Activated T-cell treated with anti-CD3 and anti-CD28 coated beads, Interleukin-2, amount 50 U/mL, for 48 hours (primary cell): ENCODE measurements at places on chromosomes 1 and 21.
A peak's percentile ranks its signal among the peaks of the same experiment; 100 is the strongest.

GRCh38 chr1:244439391-244440032 lies 12.2 kb downstream of the ADSS2 start:
- no peak for DNase-seq

- no peak for DNase-seq
Measured at GRCh38 chr1:42469727-42470126, 6.6 kb downstream of the CCDC30 start.

DNA sequence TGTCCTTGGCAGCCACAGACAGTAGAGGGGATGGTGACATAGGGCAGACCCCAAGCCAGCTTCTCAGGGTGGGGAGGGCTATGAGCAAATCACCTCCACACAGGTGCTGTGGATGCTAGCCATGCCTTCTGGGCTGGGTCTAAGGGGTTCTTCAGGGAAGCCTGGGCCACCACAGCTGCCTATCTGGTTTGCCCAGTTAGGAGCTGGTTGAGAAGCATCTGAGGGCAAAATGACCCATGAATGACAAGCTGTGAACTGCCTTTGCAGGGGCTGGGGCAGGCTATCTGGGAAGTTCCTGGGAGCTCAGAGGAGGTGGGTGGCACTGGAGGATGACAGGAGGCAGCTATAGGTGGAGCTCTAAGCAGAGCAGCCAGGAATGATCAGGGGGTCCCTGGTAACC lies 10.1 kb upstream of the ARHGEF10L start:
- no peak for DNase-seq

DNA sequence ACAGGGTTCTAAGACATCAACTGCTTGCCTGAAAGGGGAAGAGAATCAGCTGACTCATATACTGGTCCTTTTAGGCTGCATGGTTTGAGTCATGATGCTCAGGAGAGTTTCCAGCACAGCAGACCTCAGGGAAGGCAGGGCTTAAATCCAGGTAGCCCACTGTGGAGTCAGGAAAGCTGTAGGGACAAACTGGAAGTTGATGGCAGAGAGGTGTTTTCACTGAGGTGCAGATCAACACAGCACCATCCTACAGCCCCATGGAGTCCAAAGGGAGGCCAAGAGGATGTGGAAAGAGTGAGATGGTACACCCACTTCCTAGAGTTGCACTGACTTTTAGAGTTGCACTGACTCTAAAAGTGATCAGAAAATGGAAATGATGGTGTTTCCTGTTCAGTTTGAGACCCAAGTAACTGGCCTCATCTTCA lies 252.4 kb upstream of the DUSP10 start:
- peak; percentile 74 for DNase-seq

DNA sequence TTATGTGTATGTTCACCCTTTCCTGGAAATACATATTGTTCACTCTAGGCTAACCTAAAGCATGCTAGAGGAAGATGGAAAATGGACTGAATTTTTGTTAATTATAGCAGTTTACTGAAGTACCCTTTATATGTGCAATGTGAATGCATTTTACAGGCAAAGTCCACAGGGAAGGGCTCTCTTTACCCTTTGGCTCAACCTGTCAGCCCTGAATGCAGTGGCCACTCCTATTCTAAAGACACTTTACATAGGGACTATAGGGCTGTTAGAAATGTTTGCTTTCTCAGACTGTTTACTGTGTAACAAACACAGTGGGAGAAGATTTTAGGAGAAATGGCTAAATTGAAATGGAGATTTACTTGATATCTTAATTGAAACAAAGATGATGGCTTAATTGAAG lies 78.5 kb downstream of the BRINP2 start:
- DNase-seq, result no peak

- no peak for DNase-seq
Measured at GRCh38 chr1:41101076-41101475, 79.6 kb upstream of the SLFNL1 start.

DNA sequence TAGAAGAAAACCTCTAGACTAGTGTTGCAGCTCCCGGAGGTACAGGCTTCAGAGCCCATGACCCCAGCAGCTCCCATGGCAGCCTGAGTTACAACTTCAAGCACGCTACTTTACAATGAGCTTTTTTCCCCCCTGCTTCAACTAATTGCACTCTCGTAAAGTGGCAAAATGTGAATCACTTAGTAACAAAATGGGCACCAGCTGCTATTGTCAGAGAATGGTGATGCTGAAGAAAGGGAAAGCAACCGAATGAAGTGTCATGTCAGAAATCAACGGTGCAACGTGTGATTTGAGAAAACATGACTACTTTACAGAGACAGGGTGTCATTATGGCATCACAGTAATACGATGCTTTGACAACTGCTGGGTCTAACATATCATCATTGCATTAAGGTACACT lies 40.5 kb downstream of the ESRRG start:
- DNase-seq, result no peak

GRCh38 chr1:23184212-23184934 lies 15.7 kb upstream of the LUZP1 start:
- DNase-seq, result peak; percentile 50

DNA sequence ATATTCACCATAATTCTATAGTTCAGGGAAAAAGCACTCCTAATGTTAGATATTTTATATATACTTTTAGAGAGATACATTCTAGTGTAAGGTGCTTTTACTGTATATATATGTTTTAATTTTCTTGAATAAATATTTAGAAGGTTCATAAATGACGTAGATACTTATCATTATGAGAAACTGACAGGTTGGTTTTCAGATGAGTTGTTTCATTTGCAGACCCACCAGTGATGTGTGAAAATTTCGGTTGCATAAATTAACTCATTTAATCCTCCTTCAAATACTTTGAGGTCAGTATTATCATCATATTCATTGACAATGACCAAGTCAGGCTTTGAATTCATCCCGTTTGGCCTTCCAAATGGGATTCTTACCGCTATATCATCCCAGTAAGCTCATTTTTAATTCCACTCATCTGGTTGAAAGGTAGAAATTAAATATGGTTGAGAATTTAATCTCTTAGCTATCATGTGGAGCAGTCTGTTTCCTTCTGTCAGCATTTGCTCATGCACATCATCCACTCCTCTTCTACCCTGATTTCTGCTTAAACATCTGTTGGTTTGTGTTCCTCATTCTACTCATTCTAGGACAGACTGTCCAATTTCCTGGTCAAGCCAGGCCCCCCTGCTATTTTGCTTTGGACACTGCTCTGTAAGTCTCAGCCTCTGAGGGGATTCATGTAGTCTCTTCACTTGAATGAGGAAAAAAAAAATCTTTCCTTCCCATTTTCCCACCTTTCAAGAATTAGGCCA lies 1156.6 kb downstream of the PLA2G4A start:
- DNase-seq, result no peak

- DNase-seq, result no peak
Measured at GRCh38 chr1:152758636-152759035, 811 bp downstream of the KPRP start.

DNA sequence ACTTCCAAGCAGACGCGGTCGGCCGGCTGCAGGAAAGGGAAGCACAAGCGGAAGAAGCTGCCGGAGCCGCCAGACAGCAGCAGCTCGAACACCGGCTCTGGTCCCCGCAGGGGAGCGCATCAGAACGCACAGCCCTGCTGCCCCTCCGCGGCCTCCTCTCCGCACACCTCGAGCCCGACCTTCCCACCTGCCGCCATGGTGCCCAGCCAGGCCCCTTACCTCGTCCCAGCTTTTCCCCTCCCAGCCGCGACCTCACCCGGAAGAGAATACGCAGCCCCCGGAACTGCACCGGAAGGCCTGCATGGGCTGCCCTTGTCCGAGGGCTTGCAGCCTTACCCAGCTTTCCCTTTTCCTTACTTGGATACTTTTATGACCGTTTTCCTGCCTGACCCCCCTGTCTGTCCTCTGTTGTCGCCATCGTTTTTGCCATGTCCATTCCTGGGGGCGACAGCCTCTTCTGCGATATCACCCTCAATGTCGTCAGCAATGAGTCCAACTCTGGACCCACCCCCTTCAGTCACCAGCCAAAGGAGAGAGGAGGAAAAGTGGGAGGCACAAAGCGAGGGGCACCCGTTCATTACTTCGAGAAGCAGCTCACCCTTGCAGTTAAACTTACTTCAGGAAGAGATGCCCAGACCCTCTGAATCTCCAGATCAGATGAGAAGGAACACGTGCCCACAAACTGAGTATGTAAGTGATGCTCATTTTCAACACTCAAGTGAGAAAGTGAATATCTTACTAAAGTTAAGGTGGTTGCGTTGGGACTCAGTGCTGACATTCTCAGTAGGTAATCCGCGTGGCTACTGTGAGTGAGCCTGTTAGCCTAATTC lies 25.5 kb downstream of the UTS2 start:
- peak; percentile 57 for DNase-seq

DNA sequence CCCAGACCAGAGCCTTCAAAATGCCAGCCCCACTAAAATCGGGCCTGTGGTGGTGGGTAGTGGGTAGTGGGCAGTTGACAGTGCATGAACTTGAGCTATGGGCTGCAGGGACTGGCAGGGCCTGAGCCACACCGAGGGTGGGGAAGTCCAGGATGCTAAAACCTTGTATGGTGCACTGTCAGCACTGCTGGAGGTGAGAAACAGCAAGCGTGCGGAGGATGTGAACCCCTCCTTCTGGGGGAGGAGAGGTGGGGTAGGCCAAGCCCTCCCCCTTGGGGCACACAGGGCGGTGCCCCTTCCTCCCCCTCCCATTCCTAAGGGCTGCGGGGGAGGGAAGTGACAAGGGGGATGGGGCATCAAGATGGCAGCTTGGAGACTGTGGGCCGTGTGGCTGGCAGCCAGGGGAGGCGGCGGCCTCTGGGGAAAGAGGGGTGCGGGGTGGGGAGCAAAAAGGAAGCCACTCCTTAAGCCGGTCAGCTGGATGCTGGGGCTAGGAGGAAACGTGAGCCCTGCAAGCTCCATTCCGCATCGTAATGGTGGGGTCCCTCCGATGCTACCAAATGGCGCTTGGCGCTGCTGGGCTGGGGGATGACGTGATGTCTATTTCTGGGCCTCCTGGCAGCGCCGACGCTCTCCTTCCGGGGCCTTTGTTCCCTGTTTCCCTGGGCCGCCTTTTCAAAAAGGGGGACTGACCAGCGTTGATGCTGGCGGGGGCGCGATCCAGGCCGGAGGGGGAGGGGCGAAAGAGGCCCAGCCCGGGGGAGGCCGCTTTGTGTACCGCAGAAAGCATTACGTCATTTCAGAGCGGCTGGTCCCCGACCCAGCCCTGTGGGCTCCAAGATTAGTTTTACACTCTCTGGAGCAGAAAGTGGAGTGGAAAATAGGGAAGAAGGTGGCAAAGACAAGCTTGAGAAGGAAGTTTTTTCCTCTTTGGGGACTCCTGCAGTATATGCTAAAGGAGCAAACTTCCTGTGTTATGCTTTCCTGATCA lies 809 bp downstream of the SYT11 start:
- DNase-seq, result peak; percentile 76

DNA sequence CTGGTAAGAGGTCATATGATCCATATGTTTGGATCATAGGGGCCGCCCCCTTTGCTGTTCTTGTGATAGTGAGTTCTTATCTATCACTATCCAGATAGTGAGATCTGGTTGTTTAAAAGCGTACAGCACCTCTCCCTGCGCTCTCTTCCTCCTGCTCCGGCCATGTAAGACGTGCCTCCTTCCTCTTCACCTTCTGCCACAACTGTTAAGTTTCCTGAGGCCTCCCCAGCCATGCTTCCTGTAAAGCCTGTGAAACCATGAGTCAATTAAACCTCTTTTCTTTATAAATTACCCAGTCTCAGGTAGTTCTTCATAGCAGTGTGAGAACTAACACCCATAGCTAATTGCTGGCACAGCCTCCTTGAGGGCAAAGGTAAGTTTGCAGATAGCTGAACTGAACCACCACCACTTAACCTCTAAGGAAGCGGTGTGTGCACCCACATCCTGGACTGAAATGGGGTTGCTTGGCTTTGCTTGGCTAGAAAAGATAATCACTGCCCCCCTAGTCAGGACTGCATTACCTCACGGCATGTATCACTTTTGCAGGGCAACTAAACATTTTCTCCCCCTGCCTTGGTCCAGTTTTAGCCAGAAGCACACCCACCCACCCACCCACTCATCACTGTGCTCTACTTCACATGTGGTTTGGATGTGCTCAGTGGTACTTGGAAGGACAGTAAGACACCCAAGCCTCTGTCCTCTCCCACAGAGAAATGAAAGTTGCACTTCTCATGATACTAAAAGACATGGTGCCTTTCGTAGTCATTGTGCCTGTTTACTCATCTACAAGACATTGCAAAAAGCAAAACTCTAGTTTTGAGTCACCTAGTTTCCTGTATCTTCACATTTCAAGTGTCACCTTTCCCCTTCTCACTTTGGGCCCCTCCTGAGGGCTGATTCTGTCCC lies 23.1 kb upstream of the PTAFR start:
- DNase-seq, result peak; percentile 77

- no peak for DNase-seq
Measured at GRCh38 chr1:51255331-51255730, 19.3 kb downstream of the RNF11 start.

- DNase-seq, result peak; percentile 26
Measured at GRCh38 chr1:67850611-67851075, 17.4 kb upstream of the GNG12 start.
